ENCODE measurements at places on chromosomes 3 and 15. TPM values are rescaled to one million over a fixed set of nuclear protein-coding genes. Genes with fewer than 3 reads are reported as not detected.

Gene MED12L
- 0.39 TPM for total RNA-seq

Gene GOLGA6L10
- total RNA-seq, result 0.69 TPM

Gene ABHD10
- 22.6 TPM for total RNA-seq

Gene HHLA2
- 0.13 TPM for total RNA-seq

Gene GOLGA8T
- total RNA-seq, result 1.7 TPM

Gene ARL14
- 1.0 TPM for total RNA-seq

Gene PAQR5
- 88.0 TPM for total RNA-seq

Gene MOBP
- total RNA-seq, result 0.06 TPM

Gene RTP4
- total RNA-seq, result not detected

Gene NISCH
- total RNA-seq, result 16.1 TPM

Gene C15orf62
- 0.07 TPM for total RNA-seq

Gene SCN11A
- not detected for total RNA-seq

Gene CCR9
- total RNA-seq, result not detected

Gene RPP25
- 28.0 TPM for total RNA-seq

Gene CNTN6
- not detected for total RNA-seq

Gene GOLGA8M
- total RNA-seq, result not detected

Gene ZNF717
- 3.1 TPM for total RNA-seq

Gene PRR23C
- total RNA-seq, result not detected

Gene ARHGEF26
- total RNA-seq, result 6.7 TPM

Gene OSTN
- total RNA-seq, result not detected

Gene GOLGA6L9
- 2.9 TPM for total RNA-seq

Gene AMT
- 0.30 TPM for total RNA-seq

All from A549 treated with CORT108297 at 1 μM for 4 hours (cell line).